NCI-H1436 (cell line): ENCODE measurements at places on chromosomes 5 and 9.

- DNase-seq, result no peak
Observed at GRCh38 chr5:168136340-168136739, 155.1 kb upstream of the WWC1 start.

DNA sequence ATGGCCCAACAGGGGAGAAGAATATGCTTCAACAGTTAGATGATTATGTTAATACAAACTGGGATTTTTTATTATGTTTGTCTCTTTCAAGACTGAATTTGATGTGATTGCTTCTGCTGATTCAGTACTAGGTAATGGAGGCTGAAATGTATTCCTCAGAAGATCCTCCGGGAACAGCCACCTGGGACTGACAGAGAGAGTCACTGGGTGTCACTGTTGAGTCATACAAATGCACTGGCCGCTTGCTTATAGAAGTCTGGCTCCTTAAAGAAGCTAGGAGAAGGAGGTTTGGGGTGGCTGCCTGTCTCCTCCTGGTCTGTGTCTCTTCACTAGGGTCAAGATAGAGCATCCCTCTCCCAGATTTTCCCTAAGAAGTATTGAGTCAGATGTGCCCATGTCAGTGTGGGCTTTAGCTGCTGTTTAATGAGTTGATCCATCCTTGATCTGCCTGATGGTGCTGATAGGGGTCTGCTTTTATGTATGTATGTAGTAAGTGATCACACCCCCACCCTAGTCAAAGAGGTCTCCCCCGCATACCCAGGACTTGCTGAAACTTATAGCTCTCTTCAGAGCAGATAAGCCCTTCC is 773.4 kb downstream of the BRINP1 start:
- DNase-seq, result peak; percentile 36

- DNase-seq, result no peak
Observed at GRCh38 chr5:149450199-149450598, 71.1 kb upstream of the IL17B start.

DNA sequence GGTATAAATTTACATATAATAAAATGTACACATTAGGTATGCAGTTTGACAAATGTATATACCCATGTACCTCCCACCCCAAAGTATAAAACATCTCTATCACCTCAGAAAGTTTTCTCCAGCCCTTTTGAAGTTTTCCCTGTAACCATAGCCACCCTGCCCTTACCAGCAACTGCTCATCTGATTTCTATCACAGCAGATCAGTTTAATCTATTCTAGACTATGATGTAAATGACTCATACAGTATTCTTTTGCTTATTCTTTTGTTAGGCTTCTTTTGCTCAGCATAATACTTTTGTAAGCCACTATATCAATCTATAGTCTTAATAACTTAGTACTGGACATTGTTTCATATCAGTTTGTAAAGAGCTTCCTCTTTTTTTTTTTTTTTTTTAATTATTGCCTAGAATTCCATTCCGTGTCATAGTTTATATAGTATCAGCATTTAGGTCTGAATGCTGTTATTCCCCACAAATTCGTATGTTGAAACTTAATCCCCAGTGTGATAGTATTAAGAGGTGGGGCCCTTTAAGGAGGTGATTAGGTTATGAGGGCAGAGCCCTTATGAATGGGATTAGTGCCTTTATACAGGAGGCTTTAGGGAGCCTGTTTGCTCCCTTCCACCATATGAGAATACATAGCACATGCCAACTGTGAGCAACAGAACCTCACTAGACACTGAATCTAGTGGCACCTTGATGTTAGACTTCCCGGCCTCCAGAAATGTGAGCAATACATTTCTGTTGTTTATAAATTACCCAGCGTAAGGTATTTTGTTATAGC is 20.3 kb downstream of the MELK start:
- no peak for DNase-seq

- DNase-seq, result no peak
Observed at GRCh38 chr9:89803403-89803802, 198.6 kb downstream of the GADD45G start.

DNA sequence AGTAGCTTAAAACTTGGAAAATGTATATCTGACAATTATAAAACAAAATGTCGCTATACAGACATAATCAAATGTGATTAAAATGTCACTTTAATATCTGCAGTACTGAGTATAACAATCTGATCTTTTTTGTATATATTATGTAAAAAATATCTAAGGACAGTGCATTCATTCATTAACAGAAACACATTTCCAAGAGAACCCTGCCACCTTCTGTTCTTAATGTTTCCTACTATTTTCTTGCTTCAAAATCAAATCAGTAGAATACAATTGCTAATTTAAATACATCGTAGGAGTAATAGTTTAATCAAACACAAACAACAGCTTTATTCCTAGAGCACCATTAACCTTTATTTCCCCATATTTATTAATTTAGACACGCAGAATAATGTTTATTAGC is 142.6 kb upstream of the ST8SIA4 start:
- DNase-seq, result no peak

DNA sequence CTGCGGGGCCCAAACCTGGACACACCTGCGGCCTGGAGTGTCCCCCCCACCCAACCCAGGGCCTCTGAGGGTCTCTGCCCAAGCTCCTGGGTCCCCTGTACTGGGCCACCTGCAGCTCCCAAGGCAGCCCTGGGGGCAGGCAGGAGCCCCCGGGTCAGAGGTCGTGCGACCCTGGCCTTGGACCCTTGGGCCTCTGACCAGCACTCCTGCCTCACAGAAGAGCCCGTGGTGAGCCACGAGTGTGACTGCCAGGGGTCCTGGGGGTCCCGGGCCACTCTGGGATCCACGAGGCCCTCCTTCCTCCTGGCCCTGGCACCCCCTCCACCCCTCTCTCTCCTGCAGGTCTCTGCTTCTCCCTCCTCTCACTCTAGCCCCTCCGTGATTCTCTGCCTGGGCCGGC is 5.0 kb upstream of the PTGDS start:
- no peak for DNase-seq

DNA sequence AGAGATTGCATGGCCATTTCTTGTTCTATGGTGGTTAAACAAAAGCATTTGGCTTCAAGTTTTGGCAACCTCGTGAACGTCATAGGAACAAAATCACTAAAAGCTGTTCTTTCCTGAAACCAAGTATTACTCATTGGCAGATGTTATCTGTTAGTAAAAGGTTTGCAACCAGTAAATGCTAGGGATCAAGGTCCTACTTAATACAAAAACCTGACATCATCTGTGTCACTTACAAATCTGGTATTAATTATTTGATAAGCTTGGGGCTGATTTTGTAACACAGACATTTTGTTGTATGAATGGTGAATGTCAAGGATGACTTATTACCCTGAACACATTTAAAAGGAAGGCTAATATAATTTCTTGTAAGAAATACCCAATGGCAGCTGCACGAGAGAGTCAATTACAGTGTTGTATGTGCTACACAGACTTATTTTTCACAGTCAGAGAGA is 486.4 kb upstream of the ZNF608 start:
- DNase-seq, result no peak

DNA sequence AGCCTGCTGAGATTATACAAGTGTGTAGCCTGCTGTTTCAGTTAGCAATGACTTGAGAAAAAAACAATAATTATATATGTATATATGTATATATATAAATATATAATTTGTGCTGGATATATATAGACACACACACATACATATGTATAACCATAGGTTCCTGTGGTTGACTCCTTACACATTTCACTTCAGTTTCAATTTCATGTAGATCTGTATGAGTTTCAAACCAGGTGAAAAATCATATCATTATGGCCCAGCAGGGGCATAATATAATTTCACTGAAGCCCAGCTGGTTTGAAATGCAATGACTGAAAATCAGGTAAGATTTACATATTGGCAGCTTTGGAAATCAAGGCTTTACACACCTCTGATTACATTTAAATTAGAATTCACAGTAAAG is 690.4 kb upstream of the CDH18 start:
- DNase-seq, result no peak

DNA sequence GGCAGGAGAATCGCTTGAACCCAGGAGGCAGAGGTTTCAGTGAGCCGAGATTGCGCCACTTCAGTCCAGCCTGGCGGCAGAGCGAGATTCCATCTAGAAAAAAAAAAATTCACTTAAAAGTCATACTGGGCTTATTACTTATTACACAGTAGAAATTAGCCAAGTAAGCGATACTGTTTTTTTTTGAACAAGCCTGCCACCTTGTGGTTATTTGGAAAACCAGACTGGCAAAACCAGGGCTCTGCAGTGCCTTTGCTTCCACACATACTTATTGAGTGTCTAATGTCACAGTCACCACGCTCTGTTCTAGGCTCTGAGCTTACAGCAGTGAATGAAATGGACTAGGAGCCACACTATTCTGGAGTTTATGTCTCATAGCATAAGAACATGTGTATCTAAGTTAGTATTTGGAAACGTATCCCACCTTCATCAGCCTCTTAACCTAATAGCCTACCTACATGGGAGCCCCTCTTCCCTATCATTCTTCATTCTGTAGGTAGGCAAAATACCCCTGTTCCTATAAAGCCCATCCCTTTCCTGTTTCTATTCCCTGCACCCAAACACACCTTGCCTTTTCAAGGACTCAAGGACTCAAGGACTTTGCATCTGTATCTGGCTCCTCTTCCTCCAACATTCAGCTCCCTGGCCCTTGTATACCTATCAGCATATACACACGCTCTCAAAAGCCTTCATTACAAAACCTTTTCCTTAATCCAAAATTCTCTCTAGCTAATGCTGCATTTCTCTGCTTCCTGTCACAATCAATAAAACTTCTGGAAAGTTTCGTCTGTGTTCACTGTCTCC is 13.9 kb upstream of the BASP1 start:
- no peak for DNase-seq

- DNase-seq, result no peak
Observed at GRCh38 chr9:976943-977837, 735 bp downstream of the DMRT3 start.

GRCh38 chr9:109859447-109859846 is 79.4 kb downstream of the PALM2AKAP2 start:
- no peak for DNase-seq

DNA sequence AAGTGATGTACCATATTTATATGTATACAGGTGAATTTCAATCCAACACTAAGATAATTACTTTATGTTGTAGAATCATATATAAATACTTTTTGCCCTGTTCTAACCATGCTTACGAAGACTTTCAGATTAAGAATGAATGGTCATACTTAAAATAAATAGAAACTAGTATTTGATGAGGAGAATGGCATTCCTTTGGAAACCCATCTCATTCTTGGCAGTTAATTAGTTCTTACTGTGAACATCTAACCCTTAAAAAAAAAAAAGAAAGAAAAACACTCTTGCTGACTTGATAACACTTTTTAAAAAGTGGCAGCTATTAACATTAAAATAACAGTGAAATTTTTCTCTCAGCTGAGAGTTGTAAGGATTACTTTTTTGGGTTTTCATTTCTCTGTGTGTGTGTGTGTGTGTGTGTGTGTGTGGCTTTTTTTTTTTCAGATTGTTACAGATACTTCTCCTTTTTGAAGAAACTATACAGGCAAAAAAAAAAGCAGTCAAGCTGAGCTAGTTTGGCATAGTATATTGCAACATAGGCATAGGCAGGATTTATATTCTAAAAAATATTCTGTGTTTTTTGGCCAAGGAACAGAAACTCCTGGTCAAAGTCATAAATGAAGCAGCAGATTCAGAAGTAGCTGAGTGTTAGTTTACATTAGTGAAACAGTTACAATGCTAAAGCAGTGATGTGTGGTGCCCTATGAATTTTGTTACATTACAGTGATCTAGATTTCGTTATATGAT is 163.5 kb downstream of the CD180 start:
- no peak for DNase-seq

DNA sequence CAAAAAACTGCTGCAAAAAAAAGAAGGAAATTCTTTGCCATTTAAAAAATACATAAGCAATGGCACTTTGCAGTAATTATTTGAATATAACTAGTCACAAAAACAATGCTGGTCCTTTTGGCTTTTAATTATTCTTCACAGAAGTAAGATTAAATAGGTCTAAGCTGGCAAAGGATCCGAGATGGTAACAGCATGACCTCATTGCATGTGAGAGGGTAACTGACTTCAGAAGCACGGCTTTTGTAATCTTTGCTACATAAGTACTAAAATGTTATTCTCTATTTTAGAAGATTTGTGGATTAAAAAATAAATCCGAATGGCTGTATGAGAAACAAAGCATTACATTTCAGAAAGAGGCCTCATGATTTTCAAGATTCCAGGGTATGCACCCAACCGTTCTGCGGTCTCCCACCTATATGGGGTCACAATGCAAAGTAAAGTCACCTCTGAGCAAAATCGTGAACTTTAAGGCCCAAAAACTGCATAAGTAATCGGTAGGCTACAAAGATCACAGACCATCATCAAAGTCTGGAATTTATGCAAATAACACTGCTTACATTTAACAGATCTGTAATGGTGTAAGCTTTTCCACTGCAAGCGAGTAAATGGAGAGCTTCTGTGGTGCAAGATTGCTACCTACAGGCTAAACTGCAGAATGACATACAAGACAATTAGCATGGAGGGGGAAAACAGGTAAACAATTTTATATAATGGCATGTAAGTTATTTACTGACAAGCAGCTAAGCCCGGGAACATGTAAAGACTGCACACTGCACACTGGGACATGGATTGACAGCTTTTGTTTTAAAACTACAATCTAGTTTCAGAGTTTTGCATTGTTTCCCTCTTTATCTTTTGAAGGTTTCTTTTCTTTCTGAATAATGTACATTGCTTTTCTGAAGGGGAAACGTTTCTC is 231.6 kb downstream of the SLF1 start:
- DNase-seq, result peak; percentile 72

- no peak for DNase-seq
Observed at GRCh38 chr5:127353327-127353726, 62.7 kb downstream of the MEGF10 start.

- no peak for DNase-seq
Observed at GRCh38 chr9:124964056-124964455, 23.2 kb upstream of the GOLGA1 start.

- DNase-seq, result no peak
Observed at GRCh38 chr9:110156902-110157301, 51.1 kb downstream of the C9orf152 start.

- DNase-seq, result peak; percentile 46
Observed at GRCh38 chr9:16318516-16319060, 551.9 kb downstream of the BNC2 start.

GRCh38 chr5:113950186-113950585 is 411.7 kb upstream of the KCNN2 start:
- DNase-seq, result no peak

- DNase-seq, result no peak
Observed at GRCh38 chr9:90070056-90070455, 465.2 kb downstream of the GADD45G start.

DNA sequence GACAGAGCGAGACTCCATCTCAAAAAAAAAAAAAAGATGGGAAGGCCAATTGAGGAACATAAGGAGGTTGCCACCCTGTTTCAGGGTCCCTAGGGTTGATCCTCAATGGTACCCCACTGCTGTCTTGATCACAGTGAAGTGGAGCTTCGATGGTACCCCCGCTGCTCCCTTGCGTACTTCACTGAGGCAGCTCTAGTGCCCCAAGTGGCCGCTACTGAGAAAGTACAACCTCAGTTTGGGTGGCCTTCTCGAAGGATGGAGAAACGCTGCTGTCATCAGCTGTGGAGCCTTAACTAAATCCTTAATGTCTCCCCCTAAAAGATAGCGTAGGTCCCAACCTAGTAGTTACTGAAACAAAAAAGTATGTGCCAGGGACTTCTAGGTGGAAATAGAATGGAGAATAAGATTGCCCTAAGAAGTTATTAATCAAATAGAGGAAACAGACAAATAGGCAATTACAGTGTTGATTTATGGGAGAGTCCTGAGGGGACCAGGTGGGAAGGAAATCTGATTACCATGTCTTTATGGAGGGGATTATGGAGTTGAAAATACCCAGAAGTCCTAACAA is 6.3 kb downstream of the TESK1 start:
- DNase-seq, result peak; percentile 9
